Colonic mucosa (tissue), 4 donors: ENCODE measurements at places on chromosomes 6 and 20. TPM values are rescaled to one million over a fixed set of nuclear protein-coding genes. Genes with fewer than 3 reads are reported as not detected.

The TMEM244 gene
- not detected for total RNA-seq

The DEF6 gene
- 12.5 TPM for total RNA-seq

- DNase-seq: peak; percentile 23
These were observed 10.6 kb upstream of the IFT52 start for GRCh38 chr20:43579861-43580793.

- no peak for DNase-seq
These were observed 10.1 kb downstream of the FIG4 start for GRCh38 chr6:109701221-109701620.

- no peak for DNase-seq
These were observed 71.1 kb downstream of the POPDC3 start for GRCh38 chr6:105108631-105109262.
